ENCODE measurements at places on chromosomes 7 and 10.

- DNase-seq = no peak
Observed at GRCh38 chr10:5046410-5046809, 42.8 kb upstream of the AKR1C2 start.

DNA sequence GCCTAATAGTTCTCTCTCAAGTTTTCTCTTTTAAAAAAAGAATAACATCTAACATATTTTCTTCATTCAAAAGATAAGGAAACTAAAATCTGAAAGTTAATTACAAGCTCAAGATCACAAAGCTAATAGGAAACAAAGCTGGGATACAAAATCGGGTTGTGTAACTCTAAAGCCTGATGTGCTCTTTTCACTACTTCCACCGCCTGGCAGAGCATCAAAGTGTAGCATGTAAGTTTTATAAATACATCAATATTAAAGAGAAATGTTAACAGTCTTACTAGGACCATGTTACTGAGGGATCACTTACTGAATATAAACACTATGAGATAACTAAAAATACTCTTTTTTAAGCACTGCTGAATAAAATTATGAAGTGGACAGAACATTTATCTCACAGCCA lies 97.2 kb downstream of the KMT2C start:
- DNase-seq = no peak

DNA sequence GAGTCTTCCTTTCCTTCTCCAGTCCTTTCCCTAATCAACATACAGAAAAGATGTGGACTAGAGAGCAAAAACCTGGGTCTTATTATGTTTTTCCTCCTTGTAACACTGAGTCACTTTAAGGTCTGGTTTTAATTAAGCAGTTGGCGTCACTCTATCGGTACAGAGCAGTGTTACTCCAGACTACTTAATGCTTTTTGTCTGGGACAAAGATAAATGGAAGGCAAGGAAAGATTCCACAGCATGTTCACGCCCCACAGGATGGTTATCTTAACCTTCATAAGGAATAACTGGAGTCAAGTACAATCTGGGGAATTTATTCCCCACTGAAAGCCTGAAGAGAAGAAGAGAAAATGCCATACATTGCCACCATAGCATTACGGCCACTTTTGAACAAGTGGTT lies 145.7 kb downstream of the ELAPOR2 start:
- no peak for DNase-seq

DNA sequence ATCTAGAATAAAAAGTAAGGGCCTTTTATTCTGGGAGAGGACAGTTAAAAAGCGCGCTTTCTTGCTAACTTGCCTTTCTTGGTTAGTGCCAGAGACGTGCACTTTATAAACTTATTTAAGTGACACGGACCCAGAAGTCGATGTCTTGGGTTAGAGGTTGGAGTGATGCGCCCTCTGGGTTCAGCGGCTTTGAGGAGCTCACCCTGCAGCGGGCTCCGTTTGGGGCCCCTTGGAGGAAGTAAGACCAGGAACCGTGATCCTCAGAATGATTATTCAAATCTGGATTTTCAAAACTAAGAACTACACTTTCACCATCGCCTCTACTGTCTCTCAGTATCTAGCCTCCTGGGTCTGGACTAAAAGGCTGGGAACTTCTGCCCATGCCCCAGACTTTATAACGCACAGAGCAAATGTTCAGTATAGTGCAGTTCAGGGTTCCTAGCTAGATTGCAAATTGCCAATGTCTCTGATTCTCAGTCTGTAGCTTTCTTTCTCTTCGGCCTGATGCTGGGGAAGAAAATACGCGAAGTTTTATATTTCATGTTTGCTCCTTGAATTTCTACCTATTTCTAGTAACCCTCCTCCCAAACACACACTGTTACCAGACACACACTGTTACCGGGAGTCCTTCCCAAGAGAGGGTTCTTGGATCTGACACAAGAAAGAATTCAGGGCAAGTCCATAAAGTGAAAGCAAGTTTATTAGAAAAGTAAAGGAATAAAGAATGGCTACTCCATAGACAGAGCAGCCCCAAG lies 18.6 kb upstream of the SMO start:
- no peak for DNase-seq

DNA sequence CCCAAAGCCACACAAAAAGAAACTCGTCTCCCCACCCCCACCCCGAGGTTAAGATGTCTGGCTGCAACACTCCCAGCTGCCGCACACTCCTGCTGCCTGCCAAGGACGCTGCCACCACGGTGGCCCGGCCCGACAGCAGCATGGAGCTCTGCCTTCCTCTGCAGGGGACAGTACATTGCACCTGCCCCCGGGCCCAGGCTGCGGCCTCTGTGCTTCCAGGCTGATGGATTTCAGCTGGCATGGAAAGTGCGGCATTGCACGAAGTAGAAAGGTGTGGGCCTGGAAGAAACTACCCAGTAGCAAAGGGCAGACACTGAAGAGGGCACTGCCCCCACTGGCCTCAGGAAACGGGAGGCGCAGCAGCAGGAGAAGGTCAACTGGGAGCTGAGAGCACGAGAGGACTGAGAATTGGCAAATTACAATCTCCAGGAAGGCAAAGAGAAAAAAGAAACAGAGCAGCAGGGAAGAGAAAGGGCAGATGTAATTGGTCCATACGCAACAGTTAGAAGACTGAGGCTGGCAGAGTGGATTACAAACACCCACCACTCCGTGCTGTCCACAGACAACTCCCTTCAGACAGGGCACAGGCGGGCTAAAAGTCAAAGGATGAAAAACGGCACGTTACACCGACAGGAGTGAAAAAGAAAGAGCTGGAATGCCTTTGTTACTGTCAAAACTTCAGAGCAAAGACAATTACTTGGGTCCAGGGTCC lies 117.1 kb upstream of the DIP2C start:
- no peak for DNase-seq

DNA sequence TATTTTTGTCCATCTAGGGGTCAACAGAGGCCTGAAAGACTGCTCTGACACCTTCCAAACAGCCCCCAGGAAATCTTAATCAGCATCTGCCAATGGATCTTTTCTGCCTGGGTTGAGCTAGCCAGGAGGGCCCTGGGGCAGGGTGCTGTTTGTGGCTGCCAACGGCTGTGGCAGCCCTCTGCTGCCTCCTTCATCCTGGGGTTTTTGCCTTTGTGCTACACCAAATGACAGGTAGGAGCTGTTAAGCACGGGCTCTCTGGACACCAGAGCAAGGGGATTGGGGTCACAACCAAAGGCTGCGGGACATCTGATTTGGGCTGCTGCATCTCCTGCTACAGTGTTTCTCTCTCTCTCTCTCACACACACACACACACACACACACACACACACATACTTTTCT lies 2.0 kb upstream of the KIAA1217 start:
- no peak for DNase-seq

Data from neural crest cell (in vitro differentiated cells).